ENCODE measurements at places on chromosomes 2 and 18. TPM values are rescaled to one million over a fixed set of nuclear protein-coding genes. Genes with fewer than 3 reads are reported as not detected.

- peak; percentile 18 for DNase-seq
These were observed 3.5 kb downstream of the ADCYAP1 start for GRCh38 chr18:907885-908757.

GRCh38 chr2:105636109-105636740 is 108.5 kb upstream of the NCK2 start:
- no peak for DNase-seq

GRCh38 chr18:23066504-23067039 is 68.7 kb upstream of the CABLES1 start:
- no peak for DNase-seq

DNA sequence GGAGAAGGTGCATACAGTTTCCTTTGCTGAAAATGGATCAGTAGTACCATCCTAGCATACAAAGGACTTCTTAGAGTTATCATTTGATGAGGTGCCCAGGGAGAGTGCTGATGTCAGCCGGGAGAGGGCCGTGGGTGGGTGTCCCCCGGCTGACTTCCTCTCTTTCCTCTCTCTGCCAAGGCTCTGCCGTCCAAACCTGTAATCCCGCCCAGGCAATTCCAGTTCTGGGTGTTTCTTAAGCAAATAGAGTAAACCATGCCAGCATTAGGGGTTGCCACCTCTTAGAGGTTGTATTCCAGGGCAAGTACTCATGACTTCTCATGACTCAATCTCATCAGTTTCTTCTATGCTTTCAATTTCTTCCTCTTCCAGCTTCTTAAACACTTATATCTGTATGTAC is 117.2 kb downstream of the GATA6 start:
- peak; percentile 60 for DNase-seq

- DNase-seq: no peak
These were observed 20.9 kb downstream of the SGPP2 start for GRCh38 chr2:222445227-222445626.

DNA sequence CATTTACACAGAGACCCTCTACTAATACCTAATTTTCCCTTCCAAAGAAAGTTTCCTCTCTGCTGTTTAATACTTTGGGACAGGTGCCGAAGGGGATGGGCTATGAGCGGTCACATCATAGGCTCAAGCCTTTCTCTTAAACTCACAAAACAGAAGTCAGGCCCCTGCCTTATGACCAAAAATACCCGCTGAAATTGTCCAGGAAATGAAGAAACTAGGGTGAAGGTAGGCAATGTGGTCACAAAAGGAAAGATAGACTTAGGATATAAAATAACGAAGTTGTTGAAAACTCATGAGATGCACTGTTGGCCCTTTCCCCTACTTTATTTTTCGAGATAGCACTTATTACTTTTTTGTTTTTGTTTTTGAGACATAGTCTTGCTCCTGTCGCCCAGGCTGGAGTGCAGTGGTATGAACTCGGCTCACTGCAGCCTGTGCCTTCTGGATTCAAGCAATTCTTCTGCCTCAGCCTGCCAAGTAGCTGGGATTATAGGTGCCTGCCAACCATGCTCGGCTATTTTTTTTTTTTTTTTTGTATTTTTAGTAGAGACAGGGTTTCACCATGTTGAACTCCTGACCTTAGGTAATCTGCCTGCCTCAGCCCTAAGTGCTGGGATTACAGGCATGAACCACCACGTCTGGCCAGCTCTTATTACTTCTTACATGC is 16.3 kb downstream of the SLC8A1 start:
- peak; percentile 25 for DNase-seq

GRCh38 chr18:8882632-8883408 is 177.5 kb downstream of the MTCL1 start:
- peak; percentile 20 for DNase-seq

- no peak for DNase-seq
These were observed 31.1 kb downstream of the NDUFAF7 start for GRCh38 chr2:37262522-37262921.

DNA sequence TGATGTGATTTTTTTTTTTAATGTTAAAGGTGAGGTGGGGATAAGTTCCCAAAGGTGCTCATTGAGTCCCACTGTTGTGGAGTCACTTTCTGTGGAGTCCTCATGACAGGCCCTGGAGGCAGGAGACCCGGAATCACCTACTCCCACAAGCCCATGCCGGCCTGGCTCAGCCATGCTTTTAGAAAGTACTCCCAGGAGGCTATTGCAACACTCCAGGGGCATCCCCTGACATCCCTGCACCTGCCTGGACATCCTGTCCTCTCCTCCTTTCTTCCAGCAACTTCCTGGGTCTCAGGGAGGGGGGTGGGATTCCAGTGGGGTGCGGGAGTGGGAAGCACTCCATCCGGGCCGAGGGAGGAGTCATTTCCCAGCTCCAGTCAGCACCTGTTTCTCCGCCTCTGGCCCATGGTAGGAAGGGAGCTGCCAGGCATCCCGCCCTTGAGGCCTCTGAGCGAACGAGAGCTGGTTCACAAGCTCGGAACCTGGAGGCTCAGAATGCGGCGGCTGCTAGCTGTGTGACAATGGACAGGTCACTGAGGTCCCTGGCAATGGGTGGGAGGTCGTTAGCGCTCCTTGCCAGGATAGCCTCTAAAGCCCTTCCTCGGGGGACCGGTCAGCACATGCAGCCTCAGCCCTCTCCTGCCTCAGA is 163.9 kb upstream of the ID2 start:
- DNase-seq: no peak

GRCh38 chr2:20018601-20019152 is 6.2 kb upstream of the MATN3 start:
- no peak for DNase-seq

DNA sequence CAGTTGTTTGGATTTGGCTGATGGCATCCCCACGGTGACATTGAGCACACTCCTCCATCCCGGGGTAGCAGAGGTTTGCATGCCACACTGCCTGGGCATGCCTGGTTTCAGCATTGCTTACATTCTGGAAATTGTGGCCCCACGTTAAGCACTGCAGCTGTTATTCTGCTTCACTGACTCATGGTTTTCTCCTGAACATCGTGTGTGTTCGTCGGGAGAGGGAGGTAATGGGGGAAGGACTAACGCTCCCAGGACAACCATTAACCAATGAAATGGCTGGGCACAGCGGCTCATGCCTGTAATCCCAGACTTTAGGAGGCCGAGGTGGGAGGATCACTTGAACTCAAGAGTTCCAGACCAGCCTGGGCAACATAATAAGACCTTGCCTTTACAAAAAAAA is 28.2 kb upstream of the YWHAQ start:
- no peak for DNase-seq

DNA sequence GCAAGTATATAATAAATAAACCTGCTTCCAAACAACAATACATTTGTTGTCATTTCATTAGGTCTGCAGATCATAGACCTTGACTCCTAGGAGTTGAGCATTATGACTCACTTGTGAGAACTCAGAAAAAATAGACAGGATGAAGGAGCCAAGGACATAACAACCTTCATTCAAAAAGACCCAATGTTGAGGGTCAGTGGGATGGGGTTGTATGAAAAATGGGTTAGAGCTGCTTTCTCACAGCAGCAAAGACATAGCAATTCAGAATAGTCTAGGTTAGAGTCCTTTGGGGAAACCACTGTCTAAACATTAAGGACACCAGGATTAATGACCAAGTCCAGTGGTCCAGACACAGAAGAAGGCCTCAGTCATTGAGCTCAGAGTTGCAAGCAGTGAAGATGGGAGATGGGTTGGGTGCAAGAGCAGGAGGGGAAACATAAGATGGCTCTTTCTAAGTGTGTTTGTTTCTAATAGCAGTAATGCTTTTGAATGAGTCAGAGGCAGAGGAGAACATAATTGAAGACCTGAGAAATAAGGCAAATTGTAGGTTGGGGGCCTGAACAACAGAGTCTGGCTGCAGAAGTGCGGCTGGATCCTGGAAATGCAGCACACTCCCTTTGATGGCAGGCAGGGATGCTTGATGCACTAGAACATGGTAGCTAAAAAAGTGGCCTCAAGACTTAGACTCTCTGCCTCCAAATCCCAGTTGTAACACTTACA is 3.7 kb upstream of the SERPINB10 start:
- DNase-seq: no peak

GRCh38 chr2:937530-937929 is 13.1 kb upstream of the SNTG2 start:
- no peak for DNase-seq

DNA sequence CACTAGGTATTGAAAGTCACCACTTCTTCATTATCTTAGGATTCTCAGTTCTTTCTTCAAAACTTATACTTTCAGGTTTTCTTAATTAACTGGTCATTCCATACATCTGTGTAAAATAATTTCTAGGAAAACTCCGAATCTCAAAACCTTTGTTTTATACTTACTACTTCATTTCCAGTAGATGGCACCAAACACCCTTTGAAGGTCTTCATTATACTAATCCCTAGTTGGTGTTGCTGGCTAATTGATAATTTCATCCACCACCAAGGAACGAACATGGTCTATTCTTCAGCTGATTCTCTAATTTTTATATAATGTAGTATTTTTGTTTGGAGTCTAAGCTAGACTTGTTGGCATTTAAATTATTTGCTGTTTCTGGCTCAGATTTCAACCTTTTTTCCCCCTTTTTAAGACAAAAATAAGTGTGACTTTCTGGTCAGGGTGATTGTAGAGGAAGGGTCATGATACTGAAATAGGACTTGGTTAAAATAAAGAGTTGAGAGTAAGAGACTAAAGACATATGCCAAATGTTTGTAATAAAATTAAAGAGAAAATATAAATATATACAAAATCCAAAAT is 2.8 kb upstream of the MXD1 start:
- DNase-seq: peak; percentile 79

DNA sequence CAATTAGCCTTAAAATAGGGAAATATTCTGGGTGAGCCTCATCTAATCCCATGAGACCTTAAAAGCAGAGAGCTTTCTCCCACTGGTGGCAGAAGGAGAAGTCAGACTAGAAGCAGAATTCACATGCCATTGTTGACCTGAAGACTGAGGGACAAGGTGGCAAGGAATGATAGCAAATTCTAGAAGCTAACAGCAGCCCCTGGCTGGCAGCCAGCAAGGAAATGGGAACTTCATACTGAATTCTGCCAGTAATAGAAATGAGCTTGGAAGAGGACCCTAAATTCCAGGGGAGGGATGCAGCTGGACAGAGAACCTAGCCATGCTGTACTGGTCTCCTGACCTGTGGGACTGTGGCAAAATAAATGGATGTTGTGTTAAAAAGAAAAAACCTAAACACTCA is 19.5 kb downstream of the B3GNT7 start:
- DNase-seq: no peak

DNA sequence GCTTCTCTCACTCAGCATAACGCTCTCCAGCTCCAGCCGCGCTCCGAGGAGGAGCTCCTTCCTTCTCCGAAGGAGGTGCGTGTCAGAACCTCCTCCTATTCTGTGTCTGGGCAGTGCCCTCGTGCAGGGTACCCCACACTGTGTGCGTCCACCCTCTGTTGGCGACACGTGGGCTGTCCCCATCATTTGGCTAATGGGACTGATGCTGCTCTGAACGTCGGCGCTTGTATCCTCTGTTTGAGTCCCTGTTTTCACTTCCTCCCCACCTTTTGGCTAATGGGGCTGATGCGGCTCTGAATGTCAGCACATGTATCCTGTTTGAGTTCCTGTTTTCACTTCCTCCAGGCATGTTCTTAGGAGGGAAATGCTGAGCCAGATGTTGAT is 22.2 kb downstream of the KCNG2 start:
- no peak for DNase-seq

DNA sequence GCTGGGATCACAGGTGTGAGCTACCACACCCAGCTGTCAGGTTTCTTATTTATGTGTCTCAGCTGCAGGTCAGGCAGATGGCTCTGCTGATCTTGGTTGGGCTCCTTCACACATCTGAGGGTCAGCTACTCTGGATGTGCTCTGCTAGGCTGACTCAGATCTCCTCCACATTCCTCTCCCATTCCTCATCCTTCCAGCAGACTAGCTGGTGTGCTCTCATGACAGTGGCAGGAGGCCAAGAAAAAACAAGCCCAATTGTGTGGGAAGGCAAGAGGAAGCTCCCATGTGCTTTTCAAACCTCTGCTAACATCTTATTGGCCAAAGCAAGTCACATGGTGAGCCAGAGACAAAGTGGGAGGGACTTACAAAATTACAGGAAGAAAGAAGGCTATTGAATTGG is 11.7 kb upstream of the MSH6 start:
- DNase-seq: peak; percentile 84

DNA sequence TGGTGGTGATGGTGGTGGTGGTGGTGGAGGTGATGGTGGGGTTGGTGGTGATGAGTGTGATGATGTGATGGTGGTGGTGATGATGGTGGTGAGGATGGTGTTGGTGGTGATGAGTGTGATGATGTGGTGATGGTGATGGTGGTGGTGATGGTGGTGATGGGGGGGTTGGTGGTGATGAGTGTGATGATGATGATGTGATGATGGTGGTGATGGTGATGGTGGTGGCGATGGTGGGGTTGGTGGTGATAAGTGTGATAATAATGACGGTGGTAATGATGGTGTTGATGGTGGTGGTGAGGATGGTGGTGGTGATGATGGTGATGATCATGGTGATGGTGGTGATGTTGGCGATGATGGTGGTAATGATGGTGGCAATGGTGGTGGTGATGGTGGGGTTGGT is 67.7 kb downstream of the RRM2 start:
- DNase-seq: no peak

- DNase-seq: peak; percentile 80
These were observed 15.1 kb downstream of the RDH14 start for GRCh38 chr2:18545384-18545783.

GRCh38 chr18:3458378-3458777 is 8.4 kb downstream of the TGIF1 start:
- no peak for DNase-seq

DNA sequence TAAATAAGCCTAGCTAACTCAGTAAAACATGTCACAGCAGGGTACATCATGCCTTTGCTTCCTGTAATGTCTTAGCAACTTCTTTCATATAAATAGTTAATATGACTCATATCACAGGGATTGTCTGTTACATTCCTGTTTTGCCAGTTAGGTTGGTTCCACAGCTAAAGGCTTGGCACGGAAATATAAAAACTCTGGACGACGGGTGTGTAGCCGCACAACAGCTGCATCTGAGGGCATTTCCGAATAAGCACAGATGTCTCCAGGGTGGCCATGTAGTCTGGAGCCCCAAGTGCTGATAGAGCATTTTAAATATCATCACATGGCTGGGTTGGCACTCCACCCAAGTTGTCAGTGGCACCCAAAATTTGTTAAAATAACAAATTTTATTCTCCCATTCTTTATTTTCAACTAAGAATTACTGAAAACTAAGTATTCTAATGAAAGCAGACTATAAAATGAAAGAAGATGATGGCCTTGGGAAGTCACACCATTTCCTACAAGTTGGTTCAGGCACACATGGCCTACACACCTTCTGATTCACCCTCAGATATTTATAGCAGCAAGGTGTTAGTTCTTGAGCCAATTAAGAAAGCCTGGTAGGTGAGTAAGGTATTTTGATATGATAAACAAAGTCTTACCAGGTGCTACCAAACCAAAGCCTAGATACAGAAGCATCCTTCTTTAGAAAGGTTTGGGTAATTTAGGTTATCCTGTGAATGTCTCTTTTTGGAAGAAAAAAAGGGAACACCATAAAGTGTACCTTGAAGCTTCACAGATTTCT is 61.8 kb upstream of the STK17B start:
- peak; percentile 86 for DNase-seq

- no peak for DNase-seq
These were observed 65.0 kb downstream of the SLC4A5 start for GRCh38 chr2:74278176-74278575.

GRCh38 chr2:163407296-163407695 is 328.5 kb downstream of the FIGN start:
- DNase-seq: no peak

The CMPK2 gene
- 0.11 TPM for polyA plus RNA-seq

The TTC32 gene
- polyA plus RNA-seq: 6.4 TPM

The GKN1 gene
- polyA plus RNA-seq: not detected

The ANKRD62 gene
- not detected for polyA plus RNA-seq

The STAT1 gene
- 238 TPM for polyA plus RNA-seq

The MC4R gene
- 0.14 TPM for polyA plus RNA-seq

The FEV gene
- polyA plus RNA-seq: not detected

The NEU4 gene
- not detected for polyA plus RNA-seq

The ADAM23 gene
- 1.7 TPM for polyA plus RNA-seq
